IPS DF 6.9 (cell line): ENCODE measurements at places on chromosomes 4 and X.

- no peak for DNase-seq
Measured at GRCh38 chr4:140212646-140213045, 58.7 kb upstream of the MAML3 start.

DNA sequence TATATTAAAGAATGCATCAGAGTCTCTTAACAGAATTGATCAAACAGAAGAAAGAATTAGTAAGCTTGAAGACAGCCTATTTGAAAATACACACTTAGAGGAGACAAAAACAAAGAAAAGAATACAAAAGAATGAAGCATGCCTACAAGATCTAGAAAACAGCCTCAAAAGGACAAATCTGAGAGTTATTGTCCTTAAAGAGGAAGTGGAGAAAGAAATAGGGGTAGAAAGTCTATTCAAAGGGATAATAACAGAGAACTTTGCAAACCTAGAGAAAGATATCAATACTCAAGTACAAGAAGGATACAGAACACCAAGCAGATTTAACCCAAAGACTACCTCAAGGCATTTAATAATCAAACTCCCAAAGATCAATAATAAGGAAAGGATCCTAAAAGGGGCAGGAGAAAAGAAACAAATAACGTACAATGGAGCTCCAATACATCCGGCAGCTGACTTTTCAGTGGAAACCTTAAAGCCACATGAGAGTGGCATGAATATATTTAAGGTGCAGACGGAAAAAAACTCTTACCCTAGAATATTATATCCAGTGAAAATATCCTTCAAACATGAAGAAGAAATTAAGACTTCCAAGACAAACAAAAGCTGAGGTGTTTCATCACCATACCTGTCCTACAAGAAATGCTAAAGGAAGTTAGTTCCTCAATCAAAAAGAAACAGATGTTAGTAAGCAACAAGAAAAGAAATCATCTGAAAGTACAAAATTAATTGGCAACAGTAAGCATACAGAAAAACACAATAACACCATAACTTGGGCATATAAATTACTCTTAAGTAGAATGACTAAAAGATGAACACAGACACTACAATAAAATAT, 36.1 kb downstream of the LRBA start:
- DNase-seq: no peak

GRCh38 chr4:8729408-8730149, 137.0 kb downstream of the CPZ start:
- no peak for DNase-seq

- DNase-seq: no peak
Measured at GRCh38 chr4:55866973-55867574, 13.6 kb downstream of the EXOC1 start.

- no peak for DNase-seq
Measured at GRCh38 chr4:119873132-119873531, 193.5 kb downstream of the MAD2L1 start.

DNA sequence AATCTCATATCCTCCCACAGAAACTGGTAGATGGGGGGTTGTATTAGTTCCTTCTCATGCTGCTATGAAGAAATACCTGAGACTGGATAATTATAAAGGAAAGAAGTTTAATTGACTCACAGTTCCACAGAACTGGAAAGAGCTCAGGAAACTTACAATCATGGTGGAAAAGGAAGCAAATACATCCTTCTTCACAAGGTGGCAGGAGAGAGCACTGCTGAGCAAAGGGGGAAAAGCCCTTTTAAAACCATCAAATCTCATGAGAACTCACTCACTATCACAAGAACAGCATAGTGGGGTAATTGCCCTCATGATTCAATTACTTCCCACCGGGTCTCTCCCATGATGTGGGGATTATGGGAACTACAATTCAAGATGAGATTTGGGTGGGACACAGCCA, 250.5 kb upstream of the GPRIN3 start:
- DNase-seq: no peak

- DNase-seq: no peak
Measured at GRCh38 chrX:113770806-113771205, 813.1 kb upstream of the HTR2C start.

GRCh38 chr4:182749667-182750167, 167.5 kb downstream of the DCTD start:
- no peak for DNase-seq

DNA sequence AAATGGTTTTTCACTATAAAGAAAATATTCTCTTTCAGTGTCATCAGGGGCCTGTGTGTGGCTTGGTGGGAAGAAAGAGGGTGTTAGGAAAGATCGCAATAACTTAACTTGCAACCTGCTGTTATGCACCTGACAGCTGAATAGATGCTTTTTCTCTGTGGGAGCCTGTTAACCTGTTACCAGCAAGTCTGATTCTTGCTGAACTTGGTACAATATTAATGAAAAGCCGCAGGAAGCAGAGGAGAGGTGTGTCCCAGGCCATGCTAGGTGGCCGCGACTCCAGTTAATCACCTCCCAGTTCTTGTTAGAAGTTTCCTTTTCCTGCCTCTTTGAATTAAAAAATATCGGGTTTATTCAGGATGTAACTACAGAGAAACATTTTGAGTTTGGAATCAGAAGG, 494.8 kb upstream of the AGA start:
- no peak for DNase-seq

DNA sequence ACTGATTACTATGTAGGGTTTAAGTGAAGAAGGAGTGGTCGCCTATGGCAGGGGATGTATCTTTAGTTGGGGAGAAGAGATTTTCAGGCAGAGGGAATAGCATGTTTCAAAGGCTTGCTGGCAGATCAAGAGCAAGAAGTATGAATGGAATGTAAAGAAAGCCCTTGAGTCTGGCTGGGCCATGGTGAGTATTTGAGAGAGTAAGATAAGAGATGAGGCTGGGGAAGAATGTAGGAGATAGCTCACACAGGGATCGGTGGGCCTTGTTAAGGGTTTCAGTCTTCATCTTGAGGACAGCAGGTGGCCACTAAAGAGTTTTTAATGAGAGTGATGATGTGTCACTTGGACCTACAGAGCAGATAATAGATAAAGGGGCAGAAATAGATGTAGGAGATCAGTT, 319.1 kb upstream of the RPS6KA3 start:
- no peak for DNase-seq

- no peak for DNase-seq
Measured at GRCh38 chr4:154939851-154940250, 158.8 kb downstream of the RBM46 start.

- no peak for DNase-seq
Measured at GRCh38 chr4:131613086-131613823, 1535.8 kb upstream of the PCDH10 start.

DNA sequence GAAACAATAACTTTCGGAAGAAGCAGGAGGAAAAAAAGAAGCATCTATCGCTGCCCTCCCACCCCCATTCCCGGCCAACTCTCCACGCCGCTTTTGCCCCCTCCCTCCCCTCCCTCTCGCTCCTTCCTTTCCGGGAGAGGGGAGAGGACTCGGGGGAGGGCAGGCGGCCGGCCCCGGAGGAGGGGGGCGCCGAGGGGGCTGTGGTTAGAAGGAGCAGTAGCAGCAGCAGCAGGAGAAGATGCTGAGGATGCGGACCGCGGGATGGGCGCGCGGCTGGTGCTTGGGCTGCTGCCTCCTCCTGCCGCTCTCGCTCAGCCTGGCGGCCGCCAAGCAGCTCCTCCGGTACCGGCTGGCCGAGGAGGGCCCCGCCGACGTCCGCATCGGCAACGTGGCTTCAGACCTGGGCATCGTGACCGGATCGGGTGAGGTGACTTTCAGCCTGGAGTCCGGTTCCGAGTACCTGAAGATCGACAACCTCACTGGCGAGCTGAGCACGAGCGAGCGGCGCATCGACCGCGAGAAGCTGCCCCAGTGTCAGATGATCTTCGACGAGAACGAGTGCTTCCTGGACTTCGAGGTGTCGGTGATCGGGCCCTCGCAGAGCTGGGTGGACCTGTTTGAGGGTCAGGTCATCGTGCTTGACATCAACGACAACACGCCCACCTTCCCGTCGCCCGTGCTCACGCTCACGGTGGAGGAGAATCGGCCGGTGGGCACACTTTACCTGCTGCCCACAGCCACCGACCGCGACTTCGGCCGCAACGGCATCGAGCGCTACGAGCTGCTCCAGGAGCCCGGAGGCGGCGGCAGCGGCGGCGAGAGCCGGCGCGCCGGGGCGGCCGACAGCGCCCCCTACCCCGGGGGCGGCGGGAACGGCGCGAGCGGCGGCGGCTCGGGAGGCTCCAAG, 1.3 kb downstream of the PCDH7 start:
- no peak for DNase-seq

DNA sequence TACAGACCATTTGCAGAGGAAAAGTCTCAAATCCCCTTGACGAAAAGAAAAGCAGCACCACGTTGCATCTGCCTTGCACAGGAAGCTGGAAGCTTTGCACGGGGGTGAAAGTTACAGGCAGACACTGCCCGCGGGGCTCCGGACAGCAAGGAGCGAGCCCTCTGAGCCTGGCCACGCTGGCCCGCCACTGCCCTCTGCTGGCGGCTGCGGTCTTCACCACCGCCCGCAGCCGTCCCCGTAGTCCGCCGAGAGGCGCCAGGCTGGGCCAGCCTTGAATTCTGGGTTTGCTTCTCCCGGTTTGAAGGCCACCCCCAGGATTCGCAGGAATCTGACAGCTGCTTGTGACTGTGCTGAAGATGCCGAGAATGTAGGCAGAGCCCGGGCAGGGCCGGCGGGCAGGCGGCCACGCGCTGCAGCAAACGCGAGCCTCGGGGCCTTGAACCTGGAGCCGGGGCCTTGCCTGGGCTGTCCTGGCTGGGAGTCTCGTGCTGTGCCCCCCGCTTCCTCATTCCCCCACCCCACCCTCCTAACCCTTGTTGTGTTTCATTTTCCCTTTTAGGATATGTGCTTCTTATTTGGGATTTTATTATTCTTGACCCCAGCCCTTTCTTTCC, 49.2 kb downstream of the ENPP6 start:
- no peak for DNase-seq
